HS-5 (cell line): ENCODE measurements at places on chromosomes 5 and 9.

GRCh38 chr9:111094433-111094924 is 56.2 kb upstream of the LPAR1 start:
- DNase-seq: peak; percentile 37

- DNase-seq: no peak
These were observed 186.8 kb downstream of the ZNF462 start for GRCh38 chr9:107049803-107050184.

GRCh38 chr5:128480906-128481633 is 57.0 kb downstream of the FBN2 start:
- no peak for DNase-seq

GRCh38 chr9:123749580-123750202 is 180.2 kb downstream of the DENND1A start:
- no peak for DNase-seq
